Panc1 (cell line): ENCODE measurements at places on chromosomes 7 and 10. TPM values are rescaled to one million over a fixed set of nuclear protein-coding genes. Genes with fewer than 3 reads are reported as not detected.
A peak's percentile ranks its signal among the peaks of the same experiment; 100 is the strongest.

GRCh38 chr7:45580053-45580872 is 6.1 kb downstream of the ADCY1 start:
- peaks cover 20% of the 10 kb centered on the region; the same call in 1 of the 2 replicates for H3K27me3 ChIP-seq
- H3K4me3 ChIP-seq: no peak overlapping the region
- DNase-seq: no peak
- no peaks in the 10 kb centered on the region; the same call in 1 of the 2 replicates for H3K4me1 ChIP-seq
- no peaks in the 10 kb centered on the region for H3K36me3 ChIP-seq

DNA sequence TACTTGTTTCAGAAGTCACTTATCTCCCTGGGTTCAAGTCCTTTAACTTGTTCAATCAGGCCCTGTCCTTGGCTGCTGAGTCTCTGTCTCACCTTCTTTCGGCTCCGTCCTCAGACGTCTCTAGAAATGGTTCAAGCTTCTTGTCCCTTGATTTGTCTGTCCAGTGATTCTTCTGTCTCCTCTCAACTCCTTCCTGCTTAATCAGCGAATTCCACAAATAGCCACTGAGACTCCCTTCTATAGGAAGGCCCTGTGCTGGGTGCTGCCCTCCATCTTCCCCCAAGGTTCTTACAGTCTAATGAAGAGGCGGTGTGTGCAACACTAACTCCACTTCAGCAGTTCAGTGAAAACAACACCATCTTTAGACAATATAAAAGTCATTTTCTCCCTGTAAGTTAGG is 12.7 kb downstream of the FAM241B start:
- no peaks in the 10 kb centered on the region for H3K4me1 ChIP-seq
- no peak for DNase-seq
- H3K27me3 ChIP-seq: no peaks in the 10 kb centered on the region

GRCh38 chr7:102255501-102255900 is 31.2 kb upstream of the SH2B2 start:
- no peak overlapping the region for H3K27ac ChIP-seq
- DNase-seq: no peak
- no peaks in the 10 kb centered on the region for H3K4me1 ChIP-seq
- H3K36me3 ChIP-seq: no peaks in the 10 kb centered on the region

Gene CPA4
- total RNA-seq: 3.1 TPM

DNA sequence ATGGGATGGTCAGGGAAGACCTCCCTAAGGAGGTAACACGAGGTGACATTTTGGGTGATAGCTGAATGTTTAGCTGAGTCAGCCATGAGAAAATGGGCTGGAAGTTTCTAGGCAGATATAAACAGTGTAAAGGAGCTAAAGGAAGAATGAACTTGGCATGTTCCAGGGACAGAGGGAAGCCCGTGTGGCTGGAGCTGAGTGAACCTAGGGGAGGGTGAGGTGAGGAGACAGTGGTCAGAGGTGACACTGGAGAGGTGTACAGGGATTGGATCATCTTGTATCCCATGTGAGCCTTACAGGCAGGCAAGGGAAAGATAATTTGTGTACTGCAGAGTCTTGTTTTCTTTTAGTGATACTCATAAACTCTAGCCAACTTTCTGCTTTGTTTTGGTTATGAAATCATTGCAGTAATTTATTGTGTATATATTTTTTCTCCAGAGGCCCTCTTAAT is 1.8 kb downstream of the STARD3NL start:
- H3K36me3 ChIP-seq: no peaks in the 10 kb centered on the region; the same call in 1 of the 2 replicates
- peaks cover 24% of the 10 kb centered on the region for H3K4me1 ChIP-seq
- H3K27me3 ChIP-seq: no peaks in the 10 kb centered on the region
- peak overlapping the region; percentile 14 for H3K4me3 ChIP-seq
- DNase-seq: no peak

GRCh38 chr7:155824227-155824886 is 12.1 kb upstream of the SHH start:
- H3K4me3 ChIP-seq: no peak overlapping the region
- no peaks in the 10 kb centered on the region for H3K27me3 ChIP-seq
- no peak for DNase-seq
- no peak overlapping the region for H3K27ac ChIP-seq
- H3K4me1 ChIP-seq: no peaks in the 10 kb centered on the region; the same call in 1 of the 2 replicates
- H3K36me3 ChIP-seq: no peaks in the 10 kb centered on the region

Gene LLCFC1
- total RNA-seq: not detected

- no peaks in the 10 kb centered on the region for H3K4me1 ChIP-seq
Observed at GRCh38 chr10:6532321-6532720, 47.8 kb downstream of the PRKCQ start.

DNA sequence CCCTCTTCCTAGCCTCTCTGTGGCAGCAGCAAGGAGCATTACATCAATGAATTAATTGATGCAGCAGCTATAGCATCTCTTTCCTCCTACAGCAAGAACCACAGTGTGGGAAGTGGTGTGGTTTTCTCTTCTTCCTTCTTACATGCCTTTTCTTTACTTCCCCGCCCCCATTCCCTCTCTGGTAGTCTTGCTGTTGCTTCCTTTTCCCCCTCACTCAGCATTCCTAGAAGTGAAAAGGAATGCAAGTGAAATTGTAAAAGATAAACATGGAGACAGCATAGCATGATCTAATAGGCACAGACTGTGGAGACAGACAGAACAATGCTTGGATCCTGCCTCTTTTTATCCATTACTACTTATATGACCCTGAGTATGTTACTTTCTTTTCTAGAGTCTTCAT is 370.5 kb upstream of the BMPER start:
- H3K27ac ChIP-seq: no peak overlapping the region
- no peaks in the 10 kb centered on the region for H3K36me3 ChIP-seq
- no peak overlapping the region for H3K4me3 ChIP-seq
- no peaks in the 10 kb centered on the region for H3K4me1 ChIP-seq

- H3K27me3 ChIP-seq: no peaks in the 10 kb centered on the region
- H3K27ac ChIP-seq: peak overlapping the region; percentile 74
- DNase-seq: no peak
- peak overlapping the region; percentile 12 for H3K4me3 ChIP-seq
Observed at GRCh38 chr7:99127636-99128035, 16.3 kb downstream of the SMURF1 start.

Gene PAX4
- not detected for total RNA-seq

GRCh38 chr7:18046601-18047000 is 19.0 kb upstream of the PRPS1L1 start:
- H3K4me1 ChIP-seq: no peaks in the 10 kb centered on the region
- H3K27me3 ChIP-seq: no peaks in the 10 kb centered on the region
- no peak overlapping the region for H3K27ac ChIP-seq
- no peak for DNase-seq
- H3K4me3 ChIP-seq: no peak overlapping the region

Gene ZC3HAV1
- total RNA-seq: 47.1 TPM

- H3K27me3 ChIP-seq: no peaks in the 10 kb centered on the region
- peaks cover 49% of the 10 kb centered on the region for H3K4me1 ChIP-seq
- DNase-seq: no peak
- H3K36me3 ChIP-seq: no peaks in the 10 kb centered on the region
- no peak overlapping the region for H3K4me3 ChIP-seq
Observed at GRCh38 chr7:2512179-2512661, 7.4 kb upstream of the LFNG start.

DNA sequence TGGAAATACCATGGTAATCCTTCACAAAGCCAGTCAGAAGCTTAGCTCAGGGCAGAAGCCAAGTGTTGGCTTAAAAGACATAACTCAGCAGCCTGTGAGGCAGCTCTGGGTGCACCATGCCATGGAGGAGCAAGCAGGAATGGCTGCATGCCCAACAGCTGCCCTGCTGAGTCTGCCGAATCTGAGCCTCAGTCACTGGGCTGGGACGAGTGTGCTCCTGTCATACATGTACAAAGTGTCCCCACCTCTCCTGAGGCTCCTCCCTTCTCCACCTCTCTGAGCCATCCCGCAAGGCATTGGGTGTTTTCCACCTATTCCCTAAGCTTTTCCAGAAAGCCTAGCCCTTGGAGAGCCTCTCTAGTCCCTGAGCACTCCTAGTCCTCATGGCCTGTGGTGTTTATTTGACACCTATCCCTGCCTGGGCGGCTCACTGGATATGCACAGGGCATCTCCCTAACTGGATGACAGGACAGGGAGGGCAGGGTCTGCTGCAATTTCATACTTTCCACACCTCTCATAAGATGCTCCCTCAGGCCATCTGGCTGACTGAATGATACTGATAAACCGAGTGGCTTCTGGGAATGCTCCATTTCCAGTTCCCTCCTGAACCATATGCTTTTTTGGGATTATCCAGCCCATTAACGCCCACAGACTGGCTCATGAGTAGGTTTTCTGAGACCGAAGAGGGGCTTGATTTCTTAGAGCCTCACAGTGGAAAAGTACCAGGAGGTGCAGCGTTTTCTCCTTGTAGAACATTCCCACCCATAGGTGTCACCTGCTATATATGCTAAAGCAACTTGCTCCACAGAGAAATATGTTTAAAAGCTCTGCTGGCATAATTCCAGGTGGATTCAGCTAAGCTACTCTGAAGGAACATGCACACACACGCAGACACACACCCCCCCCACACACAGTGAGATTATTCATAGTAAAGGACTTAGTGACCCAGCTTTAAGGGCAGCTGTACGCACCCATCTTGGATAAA is 199.3 kb downstream of the SNX10 start:
- H3K27ac ChIP-seq: no peak overlapping the region
- no peaks in the 10 kb centered on the region for H3K4me1 ChIP-seq
- H3K27me3 ChIP-seq: no peaks in the 10 kb centered on the region; the same call in 1 of the 2 replicates
- no peaks in the 10 kb centered on the region for H3K36me3 ChIP-seq
- DNase-seq: no peak

DNA sequence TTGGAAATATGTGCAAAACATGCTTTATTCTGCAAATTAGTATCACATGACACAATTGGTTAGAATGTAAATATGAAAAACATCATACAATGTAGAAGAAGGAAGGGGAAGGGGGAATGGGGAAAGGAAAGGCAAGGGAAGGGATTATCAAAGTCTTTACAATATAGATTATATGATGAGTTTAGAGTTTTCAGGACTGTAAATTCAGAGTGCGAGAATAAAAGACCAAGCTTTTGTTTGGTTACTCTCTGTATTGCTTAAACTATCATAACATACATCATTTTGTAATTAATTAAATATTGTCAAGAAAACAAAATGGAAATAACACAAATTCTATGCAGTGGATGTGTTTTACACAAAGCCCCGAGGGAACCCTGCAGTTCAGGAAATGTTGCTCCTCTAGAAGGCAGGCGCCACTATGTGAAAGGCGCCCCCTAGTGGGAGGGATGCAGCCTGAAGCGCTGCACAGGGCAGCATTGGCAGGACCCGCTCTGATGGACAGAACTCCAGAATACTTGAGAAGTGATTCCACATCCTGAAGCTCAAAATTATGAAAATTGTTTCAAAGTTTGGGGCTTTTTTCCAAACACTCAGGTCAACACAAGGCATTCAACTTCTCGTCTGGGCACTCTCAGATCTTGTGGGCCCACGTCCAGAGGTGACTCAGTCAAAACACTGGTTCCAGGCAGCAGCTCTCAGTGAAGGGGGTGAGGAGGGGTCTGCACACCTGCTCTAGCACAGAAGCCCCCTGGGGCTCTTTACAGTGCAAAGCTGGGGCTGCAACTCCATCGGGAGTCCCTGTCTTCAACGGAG is 31.6 kb upstream of the TMEM254 start:
- H3K27me3 ChIP-seq: no peaks in the 10 kb centered on the region; the same call in 1 of the 2 replicates
- H3K27ac ChIP-seq: no peak overlapping the region
- DNase-seq: peak; percentile 42
- H3K36me3 ChIP-seq: no peaks in the 10 kb centered on the region
- no peaks in the 10 kb centered on the region for H3K4me1 ChIP-seq
- no peak overlapping the region for H3K4me3 ChIP-seq

- H3K27ac ChIP-seq: no peak overlapping the region
- H3K4me1 ChIP-seq: no peaks in the 10 kb centered on the region
- no peak for DNase-seq
- H3K4me3 ChIP-seq: no peak overlapping the region
- no peaks in the 10 kb centered on the region; the same call in 1 of the 2 replicates for H3K27me3 ChIP-seq
Observed at GRCh38 chr7:18206331-18206730, 178.7 kb upstream of the PRPS1L1 start.

GRCh38 chr10:45095286-45095685 is 94.6 kb downstream of the ZNF22 start:
- H3K27ac ChIP-seq: no peak overlapping the region
- no peak for DNase-seq
- H3K4me3 ChIP-seq: no peak overlapping the region
- no peaks in the 10 kb centered on the region for H3K4me1 ChIP-seq
- H3K36me3 ChIP-seq: no peaks in the 10 kb centered on the region

GRCh38 chr7:92156990-92157389 is 22.0 kb downstream of the LRRD1 start:
- DNase-seq: no peak
- no peak overlapping the region for H3K27ac ChIP-seq
- no peak overlapping the region for H3K4me3 ChIP-seq
- no peaks in the 10 kb centered on the region for H3K36me3 ChIP-seq
- peaks cover 7% of the 10 kb centered on the region; the same call in 1 of the 2 replicates for H3K27me3 ChIP-seq

Gene SPDYE5
- not detected for total RNA-seq

DNA sequence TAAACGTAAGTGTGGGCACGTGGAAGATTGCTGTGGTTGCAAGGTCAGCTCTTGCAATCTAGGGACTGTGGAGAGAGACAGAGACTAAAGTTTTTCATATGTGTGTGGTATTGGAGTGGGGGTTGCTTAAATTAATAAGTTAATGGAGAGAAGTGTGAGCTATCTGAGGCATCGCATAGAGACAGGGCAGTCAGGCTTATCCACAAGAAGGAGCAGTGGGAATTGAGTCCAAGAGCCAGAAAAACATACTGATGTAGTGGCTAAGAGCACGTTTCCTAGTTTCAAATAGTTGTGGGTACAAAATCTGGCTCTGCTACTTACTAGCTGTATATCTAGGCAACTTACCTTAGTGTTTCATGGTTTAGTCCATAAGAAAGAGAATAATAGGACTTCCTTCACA is 65.8 kb downstream of the SORCS3 start:
- no peak for DNase-seq
- H3K4me3 ChIP-seq: no peak overlapping the region
- no peaks in the 10 kb centered on the region for H3K4me1 ChIP-seq
- no peaks in the 10 kb centered on the region for H3K27me3 ChIP-seq
- H3K36me3 ChIP-seq: no peaks in the 10 kb centered on the region
- no peak overlapping the region for H3K27ac ChIP-seq

DNA sequence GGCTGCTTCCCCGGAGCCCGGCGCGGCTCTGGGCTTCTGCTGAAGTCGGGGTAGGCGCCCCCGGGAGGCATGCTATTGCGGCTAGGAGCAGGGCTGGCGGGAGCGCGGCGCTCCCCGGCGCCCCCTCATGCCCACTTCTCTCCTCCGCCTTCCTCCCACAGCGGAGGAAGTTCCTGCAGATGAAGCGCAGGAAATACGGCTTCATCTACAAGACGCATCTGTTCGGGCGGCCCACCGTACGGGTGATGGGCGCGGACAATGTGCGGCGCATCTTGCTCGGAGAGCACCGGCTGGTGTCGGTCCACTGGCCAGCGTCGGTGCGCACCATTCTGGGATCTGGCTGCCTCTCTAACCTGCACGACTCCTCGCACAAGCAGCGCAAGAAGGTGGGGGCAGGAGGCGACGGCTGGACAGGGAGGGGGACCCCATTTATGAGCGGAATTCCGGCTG is 479 bp downstream of the CYP26A1 start:
- no peak for DNase-seq
- peaks cover 13% of the 10 kb centered on the region for H3K4me1 ChIP-seq
- peaks cover 26% of the 10 kb centered on the region for H3K27me3 ChIP-seq
- H3K27ac ChIP-seq: no peak overlapping the region
- no peaks in the 10 kb centered on the region for H3K36me3 ChIP-seq
- H3K4me3 ChIP-seq: peak overlapping the region; percentile 62

GRCh38 chr7:25351761-25352160 is 123.5 kb upstream of the NPVF start:
- DNase-seq: no peak
- no peaks in the 10 kb centered on the region for H3K4me1 ChIP-seq
- H3K4me3 ChIP-seq: no peak overlapping the region
- H3K36me3 ChIP-seq: no peaks in the 10 kb centered on the region
- no peak overlapping the region for H3K27ac ChIP-seq
